ENCODE measurements at places on chromosomes 1 and 21.
A peak's percentile ranks its signal among the peaks of the same experiment; 100 is the strongest.

- no peak for DNase-seq
Measured at GRCh38 chr1:1556505-1556904, 16.1 kb upstream of the TMEM240 start.

GRCh38 chr1:150161747-150162581, 12.2 kb downstream of the PLEKHO1 start:
- DNase-seq: peak; percentile 52

DNA sequence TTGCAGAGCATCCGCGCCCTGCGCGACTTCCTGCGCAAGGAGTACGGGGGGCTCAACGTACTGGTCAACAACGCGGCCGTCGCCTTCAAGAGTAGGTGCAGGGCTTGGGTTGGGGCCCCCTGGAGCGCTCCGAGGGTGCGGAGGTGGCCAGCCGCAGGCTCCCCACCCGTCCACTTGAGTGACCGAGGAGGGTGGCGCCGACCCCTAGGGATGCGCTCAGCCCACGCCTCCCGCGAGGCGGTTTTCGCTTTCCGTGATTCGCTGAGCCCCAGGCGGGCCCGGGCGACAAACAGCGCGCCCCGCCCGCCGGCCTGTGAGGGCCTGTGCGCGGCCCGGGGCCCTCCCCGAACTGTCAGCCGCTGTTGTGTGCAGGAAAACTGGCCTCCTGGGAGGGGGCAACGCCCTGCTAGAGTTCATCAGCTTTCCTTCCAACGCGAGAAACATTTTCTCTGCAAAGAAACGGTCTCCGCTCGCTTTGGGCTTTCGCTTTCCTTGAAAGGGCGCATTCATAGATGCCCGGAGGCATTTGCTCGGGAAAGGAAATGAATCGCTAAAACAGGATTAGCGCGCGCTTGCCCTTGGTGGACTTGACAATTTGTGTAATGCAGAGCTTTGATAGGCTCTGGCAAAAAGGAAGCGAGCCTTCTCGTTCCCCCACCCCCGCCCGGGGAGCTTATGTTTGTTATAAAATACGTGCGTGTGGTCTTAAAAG, 668 bp downstream of the CBR3 start:
- peak; percentile 94 for DNase-seq

- DNase-seq: no peak
Measured at GRCh38 chr1:6234502-6235295, 1.1 kb downstream of the ICMT start.

- DNase-seq: no peak
Measured at GRCh38 chr1:163083690-163084089, 14.5 kb downstream of the RGS4 start.

- peak; percentile 55 for DNase-seq
Measured at GRCh38 chr1:161905269-161905884, 118.3 kb downstream of the OLFML2B start.

DNA sequence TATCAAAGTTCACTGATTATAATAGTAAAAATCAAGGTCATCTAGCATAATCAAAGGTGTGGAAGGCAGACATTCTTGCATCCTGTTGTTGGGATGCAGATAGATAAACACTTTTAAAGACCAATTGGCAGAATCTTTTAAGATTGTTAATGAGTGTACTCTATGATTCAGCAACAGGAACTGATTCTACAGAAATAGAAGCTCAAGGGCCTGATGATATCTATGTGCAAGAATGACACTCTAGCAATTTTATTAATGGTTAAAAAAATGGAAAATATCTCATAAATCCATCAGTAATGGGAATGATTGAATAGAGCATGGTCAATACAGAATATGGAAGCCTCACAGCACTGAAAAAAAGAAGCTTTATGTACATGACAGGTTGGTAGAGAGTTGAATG, 2.2 kb upstream of the ATP1A4 start:
- no peak for DNase-seq

- DNase-seq: peak; percentile 15
Measured at GRCh38 chr1:111582644-111583618, 36.7 kb upstream of the RAP1A start.

DNA sequence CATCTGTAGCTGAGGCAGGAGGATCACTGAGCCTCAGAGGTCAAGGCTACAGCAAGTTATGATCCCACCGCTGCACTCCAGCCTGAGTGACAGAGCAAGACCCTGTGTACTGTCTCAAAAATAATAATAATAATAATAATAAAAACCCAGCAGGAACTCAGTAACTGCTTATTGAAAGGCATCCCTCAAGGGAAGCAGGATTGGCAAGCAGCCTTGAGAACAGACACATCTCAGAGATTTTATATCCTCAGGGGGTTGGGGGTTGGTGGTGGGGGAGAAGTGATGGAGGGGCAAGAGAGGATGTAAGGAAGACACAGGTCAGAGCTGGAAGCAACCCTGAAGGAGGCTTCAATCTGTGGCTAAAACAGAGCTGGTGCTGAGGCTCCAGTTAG, 29.6 kb downstream of the GNB1 start:
- DNase-seq: peak; percentile 34

DNA sequence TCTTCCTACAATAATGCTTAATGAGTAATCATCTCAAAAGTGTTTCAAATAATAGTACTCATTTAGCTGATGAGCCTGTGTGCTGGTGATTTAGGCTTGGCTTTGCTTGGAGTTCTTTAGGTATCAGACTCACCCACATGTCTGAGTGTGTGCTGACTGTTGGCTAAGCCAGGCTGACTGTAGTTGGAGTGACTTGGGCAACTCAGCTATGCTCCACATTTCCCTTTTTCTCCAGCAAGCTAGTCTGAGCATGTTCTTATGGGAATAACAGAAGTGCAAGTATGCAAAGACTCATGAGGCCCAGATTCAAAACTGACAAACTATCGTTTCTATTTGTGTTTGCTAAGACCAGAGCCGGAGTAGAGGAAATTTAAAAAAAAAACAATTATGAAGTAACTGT, 99.0 kb upstream of the ADGRL4 start:
- no peak for DNase-seq

DNA sequence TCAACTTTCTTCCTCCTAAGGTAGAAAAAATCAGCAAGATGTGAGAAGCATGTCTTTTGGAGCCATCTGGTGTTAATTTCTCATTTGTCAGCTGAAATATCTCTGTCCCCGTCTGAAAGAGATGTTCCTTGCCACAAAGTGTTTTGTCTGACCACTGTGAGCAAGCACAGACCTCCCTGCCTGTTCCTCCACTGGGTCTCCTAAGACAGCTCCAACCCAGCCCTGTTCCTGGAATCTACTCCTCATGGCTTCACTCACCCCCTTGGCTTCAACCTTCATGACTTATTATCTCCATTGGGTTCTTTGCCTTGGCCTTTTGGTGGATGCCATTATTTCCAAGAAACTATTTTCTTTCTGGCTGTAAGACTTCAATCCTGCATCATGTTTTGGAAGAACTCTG, 65.7 kb upstream of the CACHD1 start:
- no peak for DNase-seq

DNA sequence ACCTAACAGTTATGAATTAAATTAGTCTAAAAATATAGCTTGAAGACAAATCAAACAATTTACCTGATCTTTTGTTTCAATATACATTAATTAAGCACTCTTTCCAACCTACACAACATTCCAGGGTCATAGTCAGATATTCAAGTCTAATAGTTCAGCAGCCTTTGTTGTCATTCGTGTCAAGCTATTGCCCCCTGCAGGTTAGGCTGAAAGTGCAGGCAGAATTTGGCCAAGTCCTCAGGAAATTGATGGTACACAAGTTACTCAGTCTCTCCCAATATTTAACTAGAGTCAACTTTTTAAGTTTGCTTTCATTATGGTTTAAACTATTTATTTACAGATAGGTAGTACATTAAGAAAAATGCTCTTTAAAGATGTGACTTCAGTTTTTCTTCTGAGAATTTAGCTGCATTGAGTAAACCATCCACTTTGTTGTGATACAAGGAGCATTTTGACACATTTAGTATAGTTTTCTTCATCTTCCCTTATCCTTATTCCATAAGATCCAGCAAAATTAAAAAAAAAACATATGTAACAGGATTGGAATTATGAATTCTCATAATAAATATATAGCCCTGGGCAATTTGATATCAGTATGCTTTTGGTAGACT, 130.3 kb upstream of the DPYD start:
- peak; percentile 89 for DNase-seq

- no peak for DNase-seq
Measured at GRCh38 chr1:117622726-117623125, 16.9 kb downstream of the TENT5C start.

GRCh38 chr1:10679496-10680220, 116.8 kb downstream of the CASZ1 start:
- peak; percentile 91 for DNase-seq

- DNase-seq: no peak
Measured at GRCh38 chr1:183996396-183996795, 41.1 kb downstream of the COLGALT2 start.

- peak; percentile 19 for DNase-seq
Measured at GRCh38 chr1:230749150-230749549, 2.0 kb downstream of the CAPN9 start.

- no peak for DNase-seq
Measured at GRCh38 chr1:63931468-63931867, 157.7 kb downstream of the ROR1 start.

DNA sequence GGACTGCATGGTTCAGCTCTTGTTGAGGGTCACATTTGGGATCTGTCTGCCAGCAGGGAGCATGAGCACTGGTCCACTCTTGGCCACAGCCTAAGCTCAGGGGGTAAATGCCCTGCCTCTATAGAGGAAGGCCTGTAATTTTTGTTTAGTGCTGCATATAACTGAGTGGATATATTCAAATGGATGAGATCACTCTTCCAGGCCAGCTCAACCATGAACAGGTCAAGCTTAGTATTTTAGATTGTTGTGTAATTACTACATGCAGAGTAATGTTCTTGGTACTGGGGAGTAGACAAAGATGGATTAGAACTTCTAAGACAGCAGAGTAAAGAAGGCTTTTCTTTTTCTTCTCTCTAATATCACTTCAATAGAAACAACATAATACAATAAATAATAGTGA, 376.9 kb downstream of the GPATCH2 start:
- no peak for DNase-seq

GRCh38 chr1:31447210-31447609, 34.2 kb downstream of the SERINC2 start:
- DNase-seq: no peak

GRCh38 chr21:42156690-42157605, 62.0 kb upstream of the ABCG1 start:
- DNase-seq: no peak

DNA sequence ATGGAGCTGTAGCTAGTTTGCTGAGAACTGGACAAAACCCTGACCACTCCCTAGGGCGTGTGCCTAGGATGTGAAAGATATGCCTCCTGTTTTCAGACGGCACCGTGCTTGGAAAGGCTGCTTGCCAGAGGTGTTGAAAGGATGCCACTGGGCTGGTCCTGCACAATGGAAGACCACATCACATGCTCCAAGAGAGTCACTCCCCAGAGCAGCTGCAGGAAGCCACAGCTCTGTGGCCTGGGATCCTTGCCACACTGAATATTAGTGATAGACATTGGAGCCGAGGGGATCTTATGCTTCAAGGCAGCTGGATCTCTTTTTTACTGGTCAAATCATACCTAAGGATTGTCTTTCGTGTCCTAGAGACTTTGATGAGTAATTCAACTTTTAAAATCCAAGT, 6.6 kb upstream of the APP start:
- DNase-seq: no peak

GRCh38 chr1:92929461-92929860, 31.8 kb downstream of the DIPK1A start:
- no peak for DNase-seq

DNA sequence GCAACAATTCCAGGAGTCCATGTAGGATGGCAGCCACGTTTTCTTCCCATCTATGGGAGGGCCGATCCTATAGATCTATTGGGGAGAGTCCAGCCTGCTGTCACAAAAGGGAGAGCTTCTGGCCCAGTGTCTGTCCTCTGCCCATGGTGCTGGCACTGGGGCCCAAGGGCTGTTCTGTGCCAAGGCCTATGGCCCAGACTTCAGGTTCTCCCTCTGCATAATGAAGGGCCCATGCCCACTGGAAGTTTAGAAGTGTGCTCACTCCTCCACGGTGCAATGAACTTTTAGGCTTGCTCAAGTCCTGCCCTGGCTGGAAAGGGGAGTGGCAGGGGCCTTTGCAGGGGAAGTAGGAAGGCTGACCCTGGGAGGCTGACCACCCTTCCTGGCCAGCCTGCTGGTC, 44.1 kb upstream of the ATP2B4 start:
- DNase-seq: no peak

DNA sequence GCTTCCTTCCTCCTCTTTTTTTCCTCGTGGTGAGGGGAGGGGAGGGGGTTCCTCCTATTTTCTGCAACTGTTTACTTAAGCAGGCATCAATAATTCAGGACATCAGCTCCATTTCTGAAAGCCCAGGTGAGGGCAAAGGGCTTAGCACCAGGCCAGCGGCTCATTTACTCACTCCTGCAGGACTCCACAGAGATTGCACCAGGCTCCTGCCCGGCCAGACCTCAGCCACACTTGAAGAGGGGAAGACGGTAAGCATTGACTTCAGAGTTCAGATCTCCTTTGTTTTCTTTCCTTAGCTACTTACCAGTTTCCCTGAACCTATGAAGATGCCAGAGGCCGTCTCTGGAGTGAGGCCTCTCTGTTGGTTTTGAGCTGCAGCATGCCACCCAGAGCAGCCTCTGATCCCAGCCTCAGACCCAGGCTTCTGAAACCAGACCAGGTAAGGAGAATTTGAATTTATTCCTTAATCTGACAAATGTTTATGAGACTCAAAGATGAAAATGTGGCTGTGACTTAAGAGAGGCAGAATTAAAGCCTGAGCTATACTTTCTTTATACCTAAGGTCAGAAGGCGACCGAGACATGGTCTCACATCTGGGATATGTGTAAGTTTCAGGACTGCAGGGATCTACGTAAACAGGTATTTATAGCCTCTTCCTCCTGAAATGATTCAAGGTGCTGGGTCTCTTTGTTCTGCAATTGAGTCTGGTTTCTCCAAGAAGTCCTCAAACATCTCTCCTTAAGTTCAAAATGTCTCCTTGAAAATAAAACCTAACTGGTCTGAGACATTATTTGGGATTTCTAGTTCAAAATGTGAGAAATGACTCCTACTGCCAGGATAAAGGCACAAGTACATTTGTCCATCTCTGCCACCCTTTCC, 272.5 kb upstream of the RUNX1 start:
- no peak for DNase-seq

DNA sequence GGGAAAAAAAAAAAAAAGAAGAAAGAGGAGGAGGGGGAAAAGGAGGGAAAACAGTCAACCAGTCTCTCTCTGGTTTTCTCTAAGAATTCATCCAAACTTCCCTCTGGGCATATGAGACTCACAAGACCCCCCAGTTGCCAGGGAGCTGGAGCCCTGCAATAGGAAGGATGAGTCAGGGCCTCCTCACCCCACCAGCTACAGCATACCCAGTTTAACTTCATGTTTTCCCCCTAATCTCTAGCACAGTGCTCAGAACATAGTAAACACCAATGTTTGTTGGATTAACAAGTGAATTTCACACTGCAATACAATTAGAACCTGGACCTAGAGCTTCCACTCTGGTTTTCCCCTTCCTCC, 7.8 kb downstream of the F11R start:
- DNase-seq: no peak

- no peak for DNase-seq
Measured at GRCh38 chr21:35658242-35658641, 402.1 kb downstream of the SETD4 start.

GRCh38 chr1:208027861-208028260, 116.9 kb upstream of the CD34 start:
- no peak for DNase-seq
